CD8-positive, alpha-beta T cell (primary cell): ENCODE measurements at places on chromosomes 7 and 10.

DNA sequence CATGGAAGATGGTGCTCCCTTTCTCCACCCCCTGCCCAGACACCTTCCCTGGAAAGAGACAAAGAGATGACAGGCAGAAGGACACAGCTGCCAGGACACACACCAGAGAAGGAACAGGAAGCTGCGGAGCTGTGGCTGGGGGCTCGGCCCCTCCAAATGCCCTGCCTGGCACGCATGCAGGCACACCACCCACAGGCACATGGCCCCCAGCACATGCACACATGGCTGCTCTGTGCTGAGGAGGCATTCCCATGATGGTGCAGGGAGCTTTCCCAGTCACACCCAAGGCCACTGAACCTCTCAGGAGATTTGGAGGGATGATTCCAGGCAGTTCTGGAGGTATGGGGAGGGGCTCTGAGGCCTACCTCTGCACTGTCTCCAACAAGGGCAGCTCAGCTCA, 143.3 kb downstream of the GRID1 start:
- DNase-seq = no peak

DNA sequence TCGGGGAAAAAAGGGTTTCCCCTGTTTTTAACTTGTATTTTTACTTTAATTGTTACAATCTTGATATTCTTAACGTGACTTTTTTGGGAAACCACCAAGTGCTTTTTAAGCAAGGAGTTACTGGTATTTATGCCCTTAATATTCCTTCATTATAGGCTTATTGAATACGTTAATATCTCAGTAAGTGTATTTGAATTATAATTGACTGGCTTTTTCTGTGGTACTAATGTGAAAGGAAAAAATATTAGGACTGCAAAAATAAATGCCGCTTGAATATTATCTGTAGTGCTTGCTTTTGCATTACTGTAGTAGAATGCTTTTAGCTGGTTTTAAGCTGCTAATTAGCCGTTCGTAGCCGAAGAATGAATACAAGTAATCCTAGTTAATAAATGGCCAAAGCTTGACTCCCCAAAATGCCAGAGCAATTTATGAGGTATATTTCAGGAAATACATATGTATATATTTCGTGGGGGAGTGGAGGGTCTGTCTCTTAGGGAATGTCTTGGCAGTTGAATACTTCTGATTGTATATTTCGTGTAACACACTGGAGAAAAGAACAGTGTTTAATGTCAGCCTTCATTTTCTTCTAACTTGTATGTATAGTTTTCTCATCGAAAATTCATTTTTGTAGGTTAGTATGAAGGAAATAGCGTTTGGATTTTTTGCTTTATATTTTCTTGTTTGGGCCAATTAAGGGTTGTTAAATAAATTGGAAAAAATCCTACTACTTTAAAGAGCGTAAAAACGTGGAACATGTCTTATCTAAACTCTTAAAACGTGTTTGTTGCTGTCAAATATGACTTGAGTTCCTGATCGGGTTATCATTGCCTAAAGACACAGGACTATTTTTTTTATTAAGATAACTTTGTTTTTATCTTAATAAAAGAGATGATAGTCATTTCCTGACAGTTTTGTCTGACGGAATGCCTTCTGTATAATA, 1.5 kb downstream of the PDCD4 start:
- DNase-seq = no peak

- no peak for DNase-seq
These were observed 196.3 kb downstream of the TNS3 start for GRCh38 chr7:47385536-47386125.

- peak; percentile 8 for DNase-seq
These were observed 7.9 kb downstream of the SLC25A28 start for GRCh38 chr10:99612167-99612831.

DNA sequence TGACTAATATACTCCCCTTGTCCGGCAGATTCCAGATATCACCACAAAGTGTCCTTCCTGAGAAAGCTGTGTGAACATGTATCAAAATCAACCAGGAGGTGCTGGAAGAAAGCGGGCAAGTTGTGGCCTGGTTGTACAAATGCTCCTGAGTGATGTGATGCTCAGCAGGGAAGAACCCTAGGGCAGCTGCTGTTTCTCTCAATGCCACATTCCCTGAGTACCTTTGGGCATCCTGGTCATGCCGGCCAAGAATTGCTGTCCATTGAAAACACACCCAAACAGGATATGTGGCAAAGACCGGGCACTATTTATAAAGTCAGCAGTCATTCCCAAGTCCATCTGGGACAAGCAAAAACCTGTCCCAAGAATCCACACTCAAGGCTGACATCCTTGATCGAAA, 7.8 kb upstream of the ADCY1 start:
- no peak for DNase-seq

GRCh38 chr7:79622781-79623180, 169.3 kb upstream of the MAGI2 start:
- no peak for DNase-seq

DNA sequence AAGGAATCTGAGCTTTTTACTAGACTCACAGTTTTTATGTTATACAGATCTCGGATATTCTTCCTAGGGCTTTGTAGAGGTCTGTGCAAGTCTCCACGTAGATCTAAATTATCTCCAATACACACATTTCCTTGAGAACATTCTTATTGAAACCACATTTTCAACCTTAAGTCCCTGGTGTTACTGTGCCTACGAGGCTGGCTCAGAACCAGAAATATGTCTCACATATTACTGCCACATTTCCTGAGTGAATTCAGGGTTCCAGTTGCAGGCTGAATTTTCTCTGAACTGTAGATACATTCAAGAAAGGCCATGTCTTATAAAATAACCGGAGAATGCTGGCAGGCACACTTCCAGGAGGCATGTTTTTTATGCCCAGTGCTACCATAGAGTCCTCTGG, 46.5 kb downstream of the INHBA start:
- no peak for DNase-seq

GRCh38 chr10:68560943-68561864, 1.1 kb downstream of the TET1 start:
- peak; percentile 7 for DNase-seq

DNA sequence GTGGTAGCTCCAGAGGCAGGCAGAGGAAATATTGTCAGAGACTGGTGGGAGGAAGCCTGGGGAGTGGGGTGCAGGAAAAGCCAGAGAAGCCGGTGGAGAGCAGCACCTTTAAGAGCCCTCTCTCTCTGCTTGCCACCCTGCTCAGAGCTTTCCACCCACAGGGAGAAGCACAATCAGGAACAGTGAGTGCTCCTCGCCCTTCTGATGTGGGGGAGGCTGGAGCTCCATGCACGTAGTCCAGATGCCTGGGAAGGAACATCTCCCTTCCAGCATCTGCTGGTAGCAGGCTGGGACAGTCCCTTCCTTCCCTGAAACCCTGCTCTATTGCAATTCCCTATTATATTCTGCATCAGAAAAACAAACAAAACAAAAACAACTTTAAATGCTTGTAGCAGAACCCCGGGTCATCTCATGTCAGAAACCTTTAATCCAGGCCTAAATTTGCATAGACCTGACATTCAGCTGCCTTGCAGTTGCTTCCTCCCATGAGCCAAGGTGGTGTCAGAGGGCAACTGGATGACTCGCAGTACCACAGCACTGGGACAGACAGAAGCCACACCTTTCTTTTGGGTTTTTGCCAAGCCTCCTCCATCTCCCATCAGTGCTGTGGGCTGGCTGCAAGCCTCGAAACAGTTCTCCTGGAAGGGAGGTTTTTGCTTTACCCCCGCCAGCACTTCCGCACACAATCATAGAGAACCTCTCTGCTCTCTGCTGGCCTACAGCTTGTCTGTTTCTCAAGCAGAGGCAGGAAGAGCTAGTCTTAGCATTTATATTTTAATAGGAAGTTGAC, 13.1 kb downstream of the AVPI1 start:
- DNase-seq = no peak

DNA sequence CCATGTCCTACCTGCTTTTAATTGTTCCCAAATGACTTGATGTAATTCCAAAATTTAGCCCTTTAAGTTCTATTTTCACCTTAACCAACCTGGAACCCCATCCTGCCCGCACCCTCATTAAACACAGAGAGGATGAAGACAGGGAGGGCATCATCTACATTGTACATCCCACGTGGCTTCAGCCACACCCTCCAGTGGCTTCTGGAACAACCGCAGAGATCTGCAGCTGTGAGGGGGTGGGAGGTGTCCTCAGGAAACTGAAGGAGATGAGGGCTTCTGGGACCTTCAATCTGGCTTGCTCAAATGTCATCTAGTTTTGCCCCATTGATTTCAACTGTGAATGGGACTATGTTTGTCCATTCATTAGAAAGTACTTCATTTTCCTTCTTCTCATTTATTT, 39.0 kb downstream of the AKR1B1 start:
- DNase-seq = no peak

GRCh38 chr7:2480070-2480408, 3.8 kb upstream of the GRIFIN start:
- no peak for DNase-seq

GRCh38 chr7:71325151-71325550, 193.2 kb downstream of the GALNT17 start:
- DNase-seq = no peak

- no peak for DNase-seq
These were observed 14.8 kb downstream of the KIF5B start for GRCh38 chr10:32041290-32042028.

- no peak for DNase-seq
These were observed 30.8 kb upstream of the TMEM140 start for GRCh38 chr7:135117096-135117495.

- peak; percentile 14 for DNase-seq
These were observed 42.9 kb downstream of the MKLN1 start for GRCh38 chr7:131370523-131370968.

- DNase-seq = no peak
These were observed 37.9 kb upstream of the AKR1C2 start for GRCh38 chr10:5041471-5042023.

GRCh38 chr7:144588559-144589051, 185.1 kb upstream of the NOBOX start:
- DNase-seq = no peak

DNA sequence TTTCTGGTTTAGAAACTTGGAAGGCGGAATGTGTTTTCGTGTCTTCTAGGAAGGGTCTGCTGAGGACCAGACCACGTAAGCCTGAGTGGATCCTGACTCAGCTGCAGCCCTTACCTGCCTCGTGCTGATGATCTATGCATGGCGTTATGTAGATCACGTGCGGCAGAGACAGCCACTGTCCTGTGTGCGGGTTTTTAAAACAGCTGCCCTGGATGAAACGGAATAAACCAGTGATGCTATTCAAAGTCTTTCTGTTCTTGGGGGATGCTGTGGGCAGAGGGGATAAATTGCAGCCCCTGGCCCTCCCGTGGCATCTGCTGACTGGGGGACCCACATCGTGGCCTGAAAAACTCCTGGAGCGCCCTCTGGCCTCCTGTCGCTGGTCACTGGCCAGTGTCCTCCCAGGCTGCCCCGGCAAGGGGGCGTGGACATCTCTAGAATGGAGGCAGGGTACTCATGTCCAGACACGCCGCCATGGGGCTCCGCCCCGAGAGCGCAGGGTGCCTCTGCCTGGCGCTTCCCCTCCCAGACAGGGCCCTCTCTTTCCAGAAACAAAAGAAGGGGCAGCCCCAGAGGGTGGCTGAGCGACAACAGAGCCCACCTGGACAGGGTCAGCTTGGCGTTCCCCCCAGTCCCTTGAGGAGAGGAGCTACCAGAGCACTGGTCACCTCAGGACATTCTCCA, 13.2 kb downstream of the ALKBH4 start:
- no peak for DNase-seq

GRCh38 chr7:17150018-17150417, 148.4 kb upstream of the AHR start:
- no peak for DNase-seq

GRCh38 chr10:79152423-79152817, 83.7 kb downstream of the ZMIZ1 start:
- no peak for DNase-seq

- DNase-seq = no peak
These were observed 171.8 kb upstream of the SHH start for GRCh38 chr7:155984028-155984580.

- no peak for DNase-seq
These were observed 2.9 kb upstream of the PRSS2 start for GRCh38 chr7:142767861-142768260.

GRCh38 chr10:98331885-98332284, 63.9 kb upstream of the LOXL4 start:
- DNase-seq = no peak

GRCh38 chr7:38506756-38507155, 124.4 kb downstream of the AMPH start:
- no peak for DNase-seq

- no peak for DNase-seq
These were observed 148.7 kb downstream of the PKD1L1 start for GRCh38 chr7:47799524-47799923.
